Activated CD8-positive, alpha-beta memory T cell treated with anti-CD3 and anti-CD28 coated beads, Interleukin-2, amount 10 ng/mL, durations not matched to agents 7 days and 5 days (primary cell): ENCODE measurements at places on chromosomes 7 and 10.

- DNase-seq: no peak
These were observed 88.4 kb downstream of the ABCA13 start for GRCh38 chr7:48259463-48260280.

DNA sequence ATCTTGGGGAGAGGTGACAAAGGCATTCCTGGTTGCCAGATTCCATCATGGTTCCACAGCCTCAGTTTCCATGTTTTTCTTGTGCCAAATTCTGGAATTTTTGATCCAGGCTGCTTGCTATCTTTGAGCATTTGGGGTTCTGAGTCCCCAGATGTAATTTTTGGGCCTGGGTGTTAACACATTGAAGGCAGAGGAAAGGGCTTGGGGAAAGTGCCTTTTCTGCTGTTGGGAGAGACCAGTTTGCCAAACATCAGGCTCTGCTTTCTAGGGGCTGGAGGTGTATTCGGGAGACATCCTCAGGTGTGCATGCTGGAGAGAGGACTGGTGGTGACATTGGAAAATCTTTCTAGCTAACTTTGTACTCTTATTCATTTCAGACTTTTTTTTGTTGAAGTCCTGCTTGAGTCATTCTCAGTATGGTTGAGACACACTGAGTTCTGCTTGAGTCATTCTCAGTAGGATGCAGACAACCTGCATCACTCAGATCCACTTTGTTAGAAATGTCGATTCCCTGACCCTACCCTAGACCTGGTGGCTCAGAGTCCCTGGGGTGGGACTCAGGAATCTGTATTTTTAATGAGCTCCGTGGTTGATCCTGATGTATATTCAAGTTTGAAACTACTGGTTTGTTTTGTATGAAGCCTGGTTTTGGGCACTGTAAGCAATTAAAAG is 101.0 kb downstream of the LRMDA start:
- DNase-seq: no peak

DNA sequence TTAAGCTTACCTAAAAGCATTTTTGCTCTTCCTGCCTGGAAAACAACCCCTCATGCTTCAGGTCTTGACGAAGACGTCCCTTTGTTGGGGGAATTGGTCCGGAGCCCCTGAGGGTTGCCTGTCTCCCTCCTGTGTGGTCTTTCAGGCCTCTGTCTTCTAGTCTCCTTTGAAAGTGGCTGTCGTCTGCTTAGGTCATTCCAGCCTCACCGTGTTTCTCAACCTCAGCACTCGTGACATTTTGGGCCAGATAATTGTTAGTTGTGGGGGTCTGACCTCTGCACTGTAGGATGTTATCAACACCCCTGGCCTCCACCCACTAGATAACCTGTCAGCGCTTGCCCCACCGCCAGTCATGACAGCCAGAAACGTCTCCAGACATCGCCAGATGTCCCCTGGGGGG is 219.1 kb downstream of the TCF7L2 start:
- no peak for DNase-seq

GRCh38 chr10:76420725-76421124 is 989.3 kb downstream of the LRMDA start:
- DNase-seq: no peak

DNA sequence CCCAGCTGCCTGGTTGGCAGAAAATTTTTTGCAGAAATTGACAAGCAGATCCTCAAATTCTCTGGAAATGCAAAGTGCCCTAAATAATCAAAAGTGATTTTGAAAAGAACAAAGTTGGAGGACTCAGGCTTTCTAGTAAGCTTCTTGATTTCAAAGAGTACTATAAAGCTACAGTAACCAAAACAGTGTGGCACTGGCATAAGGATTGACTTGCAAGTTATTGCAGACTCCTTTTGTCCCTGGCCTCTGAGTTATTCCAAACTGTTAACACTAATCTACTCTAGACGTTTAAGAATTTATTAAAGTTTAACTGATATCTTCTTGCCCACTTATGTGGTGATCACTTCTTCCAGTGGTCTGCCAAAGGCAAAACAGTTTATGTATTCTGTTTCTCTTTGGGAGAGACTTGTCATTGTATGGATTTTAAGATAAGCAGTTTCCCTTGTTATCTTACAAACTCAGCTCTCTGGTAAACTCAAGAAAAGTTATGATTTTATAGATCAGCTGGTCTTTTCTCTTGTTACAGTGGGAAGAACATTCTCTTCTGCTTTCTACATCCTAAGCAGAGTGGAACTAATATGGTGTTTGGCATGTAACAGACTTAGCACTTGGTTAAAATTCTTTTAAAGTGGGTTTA is 41.4 kb downstream of the LOXL4 start:
- no peak for DNase-seq

- no peak for DNase-seq
These were observed 138.0 kb downstream of the ADCY1 start for GRCh38 chr7:45712057-45712689.

- DNase-seq: peak; percentile 52
These were observed 210.5 kb downstream of the ETV1 start for GRCh38 chr7:13778967-13779366.

GRCh38 chr10:75904499-75905283 is 473.3 kb downstream of the LRMDA start:
- DNase-seq: no peak

DNA sequence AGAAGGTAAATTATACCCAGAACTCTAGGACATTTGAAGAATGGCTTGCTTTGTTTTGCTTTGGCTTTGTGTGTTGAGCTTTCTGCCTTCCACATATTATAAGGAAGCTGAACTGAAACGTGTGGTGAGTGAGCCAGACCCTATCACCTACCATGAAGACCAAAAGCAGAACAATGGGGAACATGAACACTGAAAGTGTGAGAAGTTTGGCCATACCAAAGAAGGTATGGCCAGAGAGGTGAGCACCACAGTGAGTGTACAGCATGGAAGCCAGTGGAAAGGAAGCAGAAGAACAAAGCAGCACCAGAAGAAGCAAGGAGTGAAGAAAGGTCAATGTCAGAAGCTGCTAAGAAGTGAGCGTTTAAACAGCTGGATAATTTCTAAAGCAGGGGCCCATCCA is 59.7 kb upstream of the CCDC71L start:
- DNase-seq: no peak

DNA sequence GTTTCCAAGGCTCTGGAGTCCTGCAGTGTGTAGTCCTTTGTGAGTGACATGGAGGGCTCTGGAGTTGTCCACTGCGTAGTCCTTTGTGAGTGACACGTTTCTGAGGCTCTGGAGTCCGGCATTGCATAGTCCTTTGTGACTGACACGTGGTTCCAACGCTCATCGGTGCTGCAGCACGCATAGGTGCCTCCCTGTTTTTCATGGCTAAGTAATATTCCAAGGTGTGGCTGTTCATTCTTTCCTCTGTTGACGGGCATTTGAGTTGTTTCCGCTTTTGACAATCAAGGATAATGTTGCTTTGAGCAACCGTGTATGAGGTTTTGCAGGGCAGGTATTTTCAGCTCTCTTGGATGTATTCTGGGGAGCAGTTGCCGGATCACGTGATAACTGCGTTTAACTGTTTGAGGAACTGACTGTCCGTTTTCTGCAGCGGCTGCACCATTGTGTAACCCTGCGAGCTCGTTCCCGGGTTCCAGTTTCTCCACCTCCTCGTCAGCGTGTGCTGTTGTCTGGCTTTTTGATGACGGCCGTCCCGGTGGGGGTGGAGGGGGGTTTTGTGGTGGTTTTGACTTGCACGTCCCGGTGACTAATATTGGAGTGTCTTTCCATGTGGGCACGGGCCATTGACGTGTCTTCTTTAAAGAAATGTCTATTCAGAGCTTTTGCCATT is 21.1 kb downstream of the FAM20C start:
- DNase-seq: no peak

- DNase-seq: no peak
These were observed 19.6 kb downstream of the NUDT1 start for GRCh38 chr7:2261611-2262010.

- peak; percentile 37 for DNase-seq
These were observed 38.5 kb downstream of the CAMK2B start for GRCh38 chr7:44286618-44287487.

- no peak for DNase-seq
These were observed 490.0 kb downstream of the CNTNAP2 start for GRCh38 chr7:146606628-146607027.

DNA sequence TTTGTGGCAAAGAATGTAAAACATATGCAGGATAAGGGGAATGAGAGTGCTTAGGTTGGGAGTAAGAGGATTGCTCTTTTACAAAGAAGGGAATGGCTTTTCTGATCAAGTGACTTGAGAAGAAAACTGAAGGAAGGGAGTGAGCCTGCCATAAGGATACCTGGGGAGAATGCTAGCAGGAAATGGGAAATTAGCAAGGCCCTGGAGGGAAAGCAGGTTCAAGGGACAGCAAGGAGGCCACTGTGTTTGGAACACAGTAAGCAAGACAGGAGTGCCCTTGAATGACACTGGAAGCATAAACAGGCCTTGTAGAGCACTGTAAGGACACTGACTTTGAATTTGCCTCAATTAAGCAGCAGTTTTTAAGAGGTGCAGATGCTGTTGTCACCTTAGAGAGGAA is 1069.9 kb downstream of the DNAJB9 start:
- DNase-seq: no peak
